A673 (cell line): ENCODE measurements at places on chromosomes 4 and X.

DNA sequence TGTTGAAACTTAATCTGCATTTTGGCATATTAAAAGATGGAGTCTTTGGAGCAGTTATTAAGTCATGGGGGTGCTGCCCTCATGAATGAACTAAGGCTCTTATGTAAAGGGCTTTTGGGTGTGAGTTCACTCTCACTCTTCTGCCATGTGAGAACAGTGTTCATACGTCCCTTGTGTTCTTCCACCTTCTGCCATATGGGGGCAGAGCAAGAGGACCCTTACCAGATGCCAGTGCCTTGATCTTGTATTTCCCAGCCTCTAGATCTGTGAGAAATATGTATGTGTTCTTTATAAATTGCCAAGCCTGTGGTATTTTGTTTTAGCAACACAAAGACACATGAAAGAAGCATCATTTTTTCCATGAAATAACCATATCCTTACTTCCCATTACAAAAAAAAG is 213.9 kb downstream of the SPOCK3 start:
- DNase-seq: peak; percentile 33

DNA sequence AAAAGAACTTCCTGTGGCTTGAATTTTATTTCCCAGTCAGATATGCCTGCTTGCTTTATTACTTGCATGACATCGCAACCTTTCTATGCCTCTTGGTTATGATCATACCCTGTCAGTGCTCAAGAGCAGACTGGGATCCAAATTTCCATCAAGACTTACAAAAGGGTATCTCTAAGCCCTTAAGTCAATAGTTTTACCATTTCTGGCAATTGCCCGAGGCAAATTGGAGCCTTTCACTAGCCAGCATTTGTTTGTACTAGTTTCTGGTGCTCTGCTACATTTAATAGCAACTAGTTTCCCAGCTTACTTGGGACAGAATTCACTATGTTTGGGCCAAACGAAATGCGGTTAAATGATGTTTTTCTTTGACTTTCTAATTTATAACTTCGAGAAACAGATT is 73.2 kb upstream of the ITM2A start:
- no peak for DNase-seq

DNA sequence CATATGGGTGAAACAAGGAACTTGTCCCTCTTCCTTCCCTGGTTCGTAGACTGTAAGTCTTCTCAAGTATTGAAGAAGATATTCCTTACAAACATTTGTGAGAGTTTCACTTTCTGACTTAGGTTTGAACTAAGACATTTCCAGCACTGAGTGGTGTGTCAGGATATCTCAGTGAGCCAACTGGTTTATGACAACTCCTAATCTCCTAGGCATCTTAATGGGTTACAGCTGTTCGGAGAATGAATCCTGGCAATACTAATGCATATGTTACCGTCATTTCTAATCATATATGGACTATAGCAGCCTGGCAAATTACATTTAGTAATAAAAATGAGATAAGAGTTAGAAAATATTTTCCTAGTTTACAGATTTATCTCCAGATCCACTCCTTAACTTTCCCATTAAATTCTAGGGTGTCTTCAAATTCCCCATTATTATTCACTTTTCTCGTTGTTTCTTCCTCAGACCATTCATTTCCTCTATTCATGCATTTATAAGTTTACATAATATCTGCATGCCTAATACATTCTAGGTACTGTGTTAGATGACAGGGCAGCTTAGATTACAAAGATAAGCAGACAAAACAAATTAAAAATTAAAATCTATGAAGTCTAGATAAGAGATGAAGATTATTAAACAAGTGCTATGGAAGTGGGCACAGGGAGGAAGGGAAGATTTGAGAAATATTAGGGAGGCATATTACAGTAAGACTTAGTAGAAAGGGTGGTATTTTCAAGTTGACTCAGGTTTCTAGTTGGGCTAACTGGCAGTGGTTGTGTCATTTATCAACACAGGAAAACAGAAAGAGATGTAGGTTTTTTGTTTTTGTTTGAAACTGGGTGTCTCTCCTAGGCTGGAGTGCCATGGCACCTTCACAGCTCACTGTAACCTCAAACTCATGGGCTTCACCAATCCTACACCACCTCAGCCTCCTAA is 173.9 kb downstream of the WDFY3 start:
- DNase-seq: peak; percentile 63

DNA sequence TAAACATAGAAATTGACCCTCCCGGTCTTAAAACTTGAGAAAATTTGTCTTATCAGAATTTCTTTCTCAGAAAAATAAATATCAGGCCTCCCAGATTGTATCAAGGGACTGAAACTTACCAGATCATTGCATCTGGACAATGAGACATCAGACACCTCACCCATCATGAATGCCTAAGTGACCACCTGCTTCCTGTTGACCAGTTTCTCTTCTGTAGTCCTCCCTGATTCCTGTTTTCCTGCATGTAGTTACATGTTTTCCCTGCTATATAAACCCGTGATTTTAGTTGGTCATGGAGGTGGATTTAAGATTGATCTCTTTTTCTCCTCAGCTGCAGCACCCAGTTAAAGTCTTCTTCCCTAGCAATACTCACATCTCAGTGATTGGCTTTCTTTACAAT is 548.1 kb downstream of the PPP4R3C start:
- no peak for DNase-seq

DNA sequence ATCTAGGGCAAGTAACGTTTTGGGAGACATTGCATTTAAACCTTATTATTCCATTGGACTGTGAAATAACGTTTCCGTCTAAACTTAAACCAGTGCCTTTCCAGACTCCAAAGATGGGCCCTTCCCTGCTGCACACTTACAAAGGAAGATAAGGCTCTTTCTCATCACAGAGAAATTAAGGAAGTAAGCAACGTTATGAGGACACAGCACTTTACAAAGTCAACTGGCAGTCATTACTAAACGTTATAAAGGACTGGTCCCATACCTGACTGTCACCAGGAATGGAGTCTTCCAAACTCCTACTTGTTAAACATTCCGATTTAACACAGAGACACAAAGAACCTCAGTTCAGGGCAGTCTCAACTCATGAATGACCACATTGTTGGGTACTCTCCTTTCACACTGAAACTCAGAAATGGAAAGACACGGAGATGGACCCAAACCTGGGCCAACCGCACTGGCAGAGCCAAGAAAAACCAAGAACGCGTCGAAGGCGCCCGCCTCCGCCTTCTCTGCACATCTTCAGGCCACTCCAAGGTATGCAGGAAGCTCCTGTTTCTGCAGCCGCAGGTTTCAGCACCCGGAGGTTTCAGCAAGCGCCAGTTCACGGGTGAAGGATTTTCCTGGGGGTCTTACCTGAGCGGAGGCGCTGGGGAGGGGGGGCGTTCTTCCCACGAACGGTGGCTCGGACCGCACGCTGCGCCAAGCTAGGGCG is 670 bp downstream of the PAPSS1 start:
- no peak for DNase-seq
